ENCODE measurements at places on chromosomes 6 and 20. TPM values are rescaled to one million over a fixed set of nuclear protein-coding genes. Genes with fewer than 3 reads are reported as not detected.

HAO1 gene
- total RNA-seq: not detected

ELOVL2 gene
- total RNA-seq: not detected

VNN1 gene
- total RNA-seq: 0.83 TPM

AFDN gene
- 36.6 TPM for total RNA-seq

PROKR2 gene
- total RNA-seq: not detected

ABT1 gene
- total RNA-seq: 26.1 TPM

GABBR1 gene
- total RNA-seq: 15.2 TPM

SPATS1 gene
- total RNA-seq: not detected

MANEA gene
- total RNA-seq: 15.3 TPM

SGK2 gene
- total RNA-seq: 1.7 TPM

GJA1 gene
- not detected for total RNA-seq

SHLD1 gene
- total RNA-seq: 7.8 TPM

NRSN1 gene
- total RNA-seq: not detected

PTK7 gene
- total RNA-seq: 1.2 TPM

PI3 gene
- not detected for total RNA-seq

CCN2 gene
- not detected for total RNA-seq

HMGCLL1 gene
- not detected for total RNA-seq

GNRH2 gene
- 3.2 TPM for total RNA-seq

CST9L gene
- not detected for total RNA-seq

GID8 gene
- total RNA-seq: 34.9 TPM

POU5F1 gene
- total RNA-seq: 0.21 TPM

XKR7 gene
- total RNA-seq: not detected

TDP2 gene
- 48.1 TPM for total RNA-seq

PSORS1C1 gene
- not detected for total RNA-seq

PCSK2 gene
- total RNA-seq: not detected

RAB44 gene
- 4.1 TPM for total RNA-seq

HLA-DPA1 gene
- total RNA-seq: 145 TPM

ZKSCAN4 gene
- 3.3 TPM for total RNA-seq

KHDC1L gene
- total RNA-seq: not detected

PAK5 gene
- total RNA-seq: not detected

GHRH gene
- not detected for total RNA-seq

ABHD16B gene
- not detected for total RNA-seq

HLA-DOB gene
- total RNA-seq: 13.9 TPM

EMILIN3 gene
- not detected for total RNA-seq

VGLL2 gene
- not detected for total RNA-seq

KIF6 gene
- total RNA-seq: not detected

HTR1E gene
- not detected for total RNA-seq

OR12D3 gene
- not detected for total RNA-seq

CDH22 gene
- total RNA-seq: not detected

RBPJL gene
- not detected for total RNA-seq

REM1 gene
- not detected for total RNA-seq

STMND1 gene
- total RNA-seq: not detected

MRAP2 gene
- not detected for total RNA-seq

SLC22A16 gene
- total RNA-seq: not detected

THEMIS gene
- total RNA-seq: 44.2 TPM

MATN4 gene
- 0.31 TPM for total RNA-seq

BMP5 gene
- total RNA-seq: not detected

ZSCAN12 gene
- 6.9 TPM for total RNA-seq

SIRPG gene
- 2.4 TPM for total RNA-seq

TREML2 gene
- 8.1 TPM for total RNA-seq

PSORS1C2 gene
- not detected for total RNA-seq

TMC2 gene
- total RNA-seq: not detected

PARD6B gene
- 3.8 TPM for total RNA-seq

PTCHD4 gene
- total RNA-seq: not detected

UBE2C gene
- total RNA-seq: 139 TPM

KPNA5 gene
- total RNA-seq: 10.5 TPM
